Stimulated activated CD4-positive, alpha-beta T cell treated with anti-CD3 and anti-CD28 coated beads, Interleukin-12 subunit alpha, Interleukin-12 subunit beta, amount 100 ng/mL, for 24 hours (primary cell): ENCODE measurements at places on chromosomes 7 and 10.

DNA sequence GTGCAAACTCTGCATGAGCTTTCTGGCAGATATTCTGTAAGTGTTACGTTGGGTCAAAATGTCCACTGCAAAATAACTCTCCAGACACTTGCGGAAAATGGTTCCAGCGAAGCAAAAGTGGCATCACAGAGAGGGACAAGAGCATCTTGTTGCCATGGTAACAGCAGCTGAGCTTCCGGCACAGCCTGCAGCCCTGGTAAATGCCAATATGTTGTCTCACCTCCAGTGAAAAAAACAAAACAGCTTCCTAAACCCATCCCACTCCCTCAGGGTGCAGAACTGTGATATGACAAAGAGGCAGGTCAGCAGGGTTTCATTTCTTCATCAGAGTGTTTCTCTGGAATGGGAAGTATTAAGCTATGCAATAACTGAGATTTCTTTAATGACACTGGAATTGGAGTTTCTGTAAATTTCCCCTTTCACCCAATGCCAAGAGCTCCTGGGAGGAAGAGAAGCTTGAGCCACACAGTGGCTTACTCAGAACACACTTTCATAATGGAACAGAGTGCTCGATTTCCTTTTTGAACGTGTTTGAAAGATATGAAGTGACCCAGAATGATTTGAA lies 65.6 kb downstream of the FOXI2 start:
- DNase-seq: no peak

GRCh38 chr10:64648915-64649314 lies 1127.7 kb downstream of the REEP3 start:
- DNase-seq: no peak

GRCh38 chr7:107879400-107880035 lies 11.5 kb upstream of the DLD start:
- peak; percentile 31 for DNase-seq

GRCh38 chr7:1810961-1811849 lies 141.1 kb downstream of the ELFN1 start:
- no peak for DNase-seq

DNA sequence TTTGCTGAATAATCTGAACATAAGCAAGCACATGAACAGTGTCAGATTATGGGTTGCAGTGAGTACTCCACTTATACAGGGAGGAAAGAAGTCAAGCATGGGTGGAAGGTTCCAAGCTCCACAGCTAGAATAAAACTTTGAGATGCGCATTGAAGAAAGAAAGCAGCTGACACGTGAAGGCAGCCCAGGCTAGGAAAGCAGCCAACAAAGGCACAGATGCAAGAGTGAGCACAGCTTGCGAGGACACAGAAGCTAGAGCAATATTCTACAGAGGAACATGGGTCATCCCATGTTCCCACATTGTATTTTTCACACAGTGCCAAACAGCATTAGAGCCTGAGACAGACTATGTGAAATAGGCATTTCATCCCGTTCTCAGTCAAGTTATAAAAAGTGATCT lies 194.6 kb upstream of the TBX20 start:
- DNase-seq: no peak

GRCh38 chr10:67666416-67667034 lies 29.5 kb downstream of the CTNNA3 start:
- DNase-seq: no peak

DNA sequence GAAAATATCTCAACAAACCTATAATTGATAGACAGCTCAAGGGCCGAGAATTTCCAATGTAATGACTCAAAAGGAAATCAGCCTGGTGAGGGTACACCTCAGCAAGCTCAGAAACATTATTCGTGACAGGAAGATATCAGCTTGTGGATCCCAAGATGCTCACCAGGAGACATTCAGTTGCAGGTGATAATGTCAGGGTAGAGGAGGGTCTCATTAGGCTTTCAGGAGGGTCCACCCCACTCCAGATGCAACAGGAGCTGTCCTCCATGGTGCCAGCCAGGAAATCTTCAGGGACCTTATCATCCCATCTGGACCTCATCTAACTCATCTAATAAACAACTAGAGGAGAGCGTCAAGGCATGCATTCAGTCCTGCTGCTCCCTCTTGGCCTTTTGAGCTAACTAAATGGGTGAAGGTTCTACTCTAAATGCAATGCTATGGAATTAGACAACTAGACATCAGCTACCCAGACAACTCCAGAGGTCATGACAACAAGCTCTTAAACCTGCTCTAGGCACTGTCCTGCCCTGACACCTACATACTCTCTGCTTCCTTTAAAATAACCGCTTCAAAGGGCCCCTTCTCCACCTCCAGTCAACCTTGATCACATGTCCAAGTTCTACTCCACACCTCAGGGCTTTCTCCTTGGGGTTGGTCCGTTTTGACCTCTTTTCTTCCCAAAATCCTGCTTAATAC lies 4.3 kb upstream of the GIMAP5 start:
- DNase-seq: no peak

GRCh38 chr7:122602800-122603199 lies 96.1 kb downstream of the RNF133 start:
- DNase-seq: no peak

GRCh38 chr7:45898222-45898621 lies 9.9 kb downstream of the IGFBP1 start:
- DNase-seq: no peak

DNA sequence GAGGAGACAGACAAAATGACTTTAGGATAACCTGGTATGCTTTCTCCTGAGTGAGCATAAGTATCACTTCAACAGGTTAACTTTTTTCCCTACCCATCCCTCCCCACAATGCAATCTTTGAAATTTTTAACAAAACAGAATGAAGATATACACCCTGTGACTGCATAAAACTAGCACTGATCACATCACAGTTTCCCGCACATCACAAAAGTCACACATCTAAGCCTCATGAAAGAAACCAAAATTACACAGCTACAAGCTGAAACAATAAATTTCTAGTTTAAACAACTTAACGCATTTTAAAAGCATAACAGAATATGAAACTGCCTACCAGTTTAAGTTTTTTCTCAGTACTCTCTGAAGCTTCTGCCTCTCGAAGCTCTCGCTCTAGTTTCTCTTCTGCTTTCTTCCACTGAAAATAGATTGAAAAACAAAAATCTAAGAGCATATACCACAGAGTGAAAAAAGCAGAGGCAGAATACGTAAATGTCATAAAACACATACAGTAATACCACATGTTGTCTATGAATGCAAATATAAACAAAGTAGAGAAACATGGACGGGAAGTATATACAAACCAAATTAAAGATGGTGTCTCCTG lies 18.1 kb downstream of the NOC3L start:
- no peak for DNase-seq

- DNase-seq: no peak
These were observed 12.7 kb downstream of the LRRC18 start for GRCh38 chr10:48926764-48927540.

GRCh38 chr10:74855439-74855838 lies 29.0 kb downstream of the KAT6B start:
- DNase-seq: no peak

DNA sequence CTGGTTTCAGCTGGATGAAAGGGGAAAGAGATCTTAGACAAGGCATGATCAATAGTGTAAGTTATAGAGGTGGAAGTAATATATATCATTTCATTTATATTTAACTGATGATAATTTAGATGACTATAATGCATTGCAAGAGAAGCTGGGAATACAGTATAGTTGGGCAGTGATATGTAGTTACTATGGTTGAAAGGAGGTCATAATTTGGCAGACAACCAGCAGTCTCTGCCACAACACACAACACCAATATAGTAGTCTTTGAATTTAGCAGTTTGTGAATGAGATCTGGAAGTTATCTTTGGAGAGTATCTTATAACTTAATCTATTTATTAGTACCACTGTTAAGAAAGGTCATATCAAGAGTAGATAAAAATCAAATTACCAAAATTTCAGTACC lies 39.9 kb downstream of the TAX1BP1 start:
- DNase-seq: no peak

- no peak for DNase-seq
These were observed 40.7 kb downstream of the ANK3 start for GRCh38 chr10:60348982-60349381.

GRCh38 chr10:7862121-7862514 lies 43.8 kb downstream of the TAF3 start:
- no peak for DNase-seq

DNA sequence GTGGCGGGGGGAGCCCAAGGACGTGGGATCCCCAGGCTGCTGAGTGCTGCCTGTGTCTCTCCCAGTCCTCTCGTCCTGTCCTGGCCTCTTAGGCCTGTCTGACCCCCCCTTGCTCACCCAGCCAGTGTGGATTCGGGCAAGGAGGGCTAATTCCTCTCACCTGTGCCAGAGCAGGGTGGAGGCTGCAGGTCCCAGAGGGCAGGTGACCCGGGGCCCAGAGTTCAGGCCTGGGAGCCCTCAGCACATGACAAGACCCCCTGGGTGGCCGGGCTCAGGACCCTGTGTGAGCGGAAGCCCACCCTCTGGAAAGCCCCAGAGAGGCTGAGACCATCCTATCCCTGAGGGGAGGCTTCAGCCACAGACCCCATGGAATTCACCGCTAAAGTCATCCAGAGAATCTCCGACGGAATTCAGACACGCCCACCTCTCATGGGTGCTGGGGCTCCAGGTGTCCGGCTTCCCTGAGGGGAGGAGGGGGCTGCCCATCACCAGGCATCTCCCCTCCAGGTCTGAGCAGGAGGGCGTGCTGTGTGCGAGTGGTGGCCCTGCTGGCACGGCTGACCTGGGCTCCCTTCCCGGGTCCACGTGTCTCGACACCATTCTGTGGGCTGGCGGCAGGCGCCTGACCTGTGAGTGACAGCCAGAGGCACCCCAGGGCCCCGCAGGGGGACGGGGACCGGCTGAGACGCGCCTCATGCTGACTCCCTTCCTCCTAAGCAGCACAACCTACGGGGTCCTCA lies 5.0 kb downstream of the KNDC1 start:
- no peak for DNase-seq

DNA sequence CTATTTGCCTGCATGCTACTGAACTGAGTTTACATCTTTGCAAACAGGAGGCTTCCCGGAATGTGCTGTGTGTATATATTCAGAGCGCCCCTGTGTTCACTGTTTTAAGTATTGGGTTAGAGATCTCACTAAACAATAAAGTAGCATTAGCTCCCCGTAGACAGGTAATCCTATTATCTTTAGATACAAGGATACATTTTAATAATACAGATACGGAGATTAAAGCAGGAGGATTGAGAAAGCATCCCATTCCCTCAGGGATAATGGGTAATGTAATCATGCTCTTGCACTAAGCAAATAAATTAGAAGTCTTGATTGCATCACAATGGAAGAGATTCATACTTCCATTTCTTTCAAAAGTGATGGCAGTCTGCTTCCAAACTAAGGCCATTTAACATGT lies 809.0 kb downstream of the NRG3 start:
- no peak for DNase-seq
